Tibial nerve (tissue), 4 donors: ENCODE measurements at places on chromosomes 4 and X. TPM values are rescaled to one million over a fixed set of nuclear protein-coding genes. Genes with fewer than 3 reads are reported as not detected.

Gene KCND1
- total RNA-seq = 3.9 TPM

Gene DACH2
- total RNA-seq = 0.21 TPM

Gene PNMA6F
- total RNA-seq = not detected

Gene ZNF182
- 8.3 TPM for total RNA-seq

DNA sequence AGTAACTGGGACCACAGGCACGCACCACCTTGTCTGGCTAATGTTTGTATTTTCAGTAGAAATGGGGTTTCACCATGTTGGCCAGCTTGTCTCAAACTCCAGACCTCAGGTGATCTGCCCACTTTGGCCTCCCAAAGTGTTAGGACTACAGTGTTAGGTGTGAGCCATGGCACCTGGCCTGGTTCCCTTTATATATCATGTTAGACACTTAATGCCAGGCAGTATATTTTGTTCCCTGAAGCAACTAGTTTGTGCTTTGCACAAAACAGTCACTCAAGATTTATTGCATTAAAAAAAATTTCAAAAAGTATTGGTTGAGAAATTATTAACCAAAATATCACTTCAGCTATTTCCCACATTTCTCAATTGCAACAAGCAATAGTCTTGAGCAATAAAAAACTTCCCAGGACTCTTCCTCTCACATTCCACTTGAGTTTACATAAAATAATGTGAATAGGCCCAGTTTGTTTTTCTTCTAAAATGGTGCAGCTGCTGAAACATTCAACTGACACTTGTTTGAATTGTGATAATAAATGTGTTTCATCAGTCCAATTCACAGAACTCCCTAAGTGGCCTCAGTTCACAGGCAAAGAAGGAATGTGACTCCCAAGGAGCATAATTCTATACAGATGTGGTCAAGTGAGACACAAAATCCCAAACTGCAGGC is 22.7 kb downstream of the CXCL1 start:
- no peak overlapping the region for H3K4me3 ChIP-seq
- H3K36me3 ChIP-seq = no peaks in the 10 kb centered on the region
- no peak for DNase-seq
- no peak overlapping the region for H3K27ac ChIP-seq
- no peaks in the 10 kb centered on the region for H3K4me1 ChIP-seq
- H3K27me3 ChIP-seq = no peaks in the 10 kb centered on the region

DNA sequence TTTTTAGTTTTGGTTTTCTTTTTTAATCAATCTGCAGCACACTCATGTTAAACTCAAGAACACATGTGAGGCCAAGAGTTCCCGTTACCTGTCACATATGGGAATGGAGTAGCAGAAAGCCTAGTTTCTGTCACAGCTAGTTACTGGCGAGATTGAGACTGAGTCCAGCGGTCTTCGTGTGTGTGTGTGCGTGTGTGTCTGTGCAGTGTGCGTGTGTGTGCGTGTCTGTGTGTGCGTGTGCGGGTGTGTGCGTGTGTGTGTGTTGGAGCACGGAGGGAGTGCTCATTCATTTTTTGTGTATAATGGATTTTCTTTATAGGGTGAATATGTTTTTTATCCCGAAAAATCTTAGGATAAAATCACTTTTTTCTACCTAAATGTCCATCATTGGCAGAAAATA is 19.2 kb downstream of the F11 start:
- no peaks in the 10 kb centered on the region for H3K36me3 ChIP-seq
- no peaks in the 10 kb centered on the region for H3K4me1 ChIP-seq
- no peak overlapping the region for H3K27ac ChIP-seq
- H3K4me3 ChIP-seq = no peak overlapping the region
- H3K27me3 ChIP-seq = peaks cover 5% of the 10 kb centered on the region
- DNase-seq = no peak

DNA sequence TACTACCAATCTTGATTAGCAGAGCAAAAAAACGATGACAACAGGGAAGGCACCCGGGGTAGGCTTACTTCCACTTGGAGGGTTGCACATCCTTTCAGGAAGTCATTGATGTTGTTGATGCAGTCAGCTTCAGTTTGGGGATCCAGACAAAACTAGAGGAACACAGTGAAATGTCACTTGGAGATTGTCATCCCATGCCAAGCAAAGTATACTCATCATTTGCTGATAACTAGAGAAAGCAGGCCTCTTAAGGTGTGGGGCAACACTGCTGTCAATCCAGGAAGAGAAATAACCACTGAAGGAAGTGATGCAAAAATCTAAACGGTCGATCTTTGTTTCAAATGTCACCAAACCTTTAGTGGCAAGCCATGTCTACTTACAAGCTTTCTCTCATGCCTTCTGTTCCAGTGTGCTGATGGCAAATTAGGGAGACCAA is 1.4 kb downstream of the ARHGEF6 start:
- no peak for DNase-seq
- H3K4me1 ChIP-seq = no peaks in the 10 kb centered on the region
- no peak overlapping the region for H3K27ac ChIP-seq
- H3K4me3 ChIP-seq = no peak overlapping the region
- no peaks in the 10 kb centered on the region for H3K36me3 ChIP-seq

DNA sequence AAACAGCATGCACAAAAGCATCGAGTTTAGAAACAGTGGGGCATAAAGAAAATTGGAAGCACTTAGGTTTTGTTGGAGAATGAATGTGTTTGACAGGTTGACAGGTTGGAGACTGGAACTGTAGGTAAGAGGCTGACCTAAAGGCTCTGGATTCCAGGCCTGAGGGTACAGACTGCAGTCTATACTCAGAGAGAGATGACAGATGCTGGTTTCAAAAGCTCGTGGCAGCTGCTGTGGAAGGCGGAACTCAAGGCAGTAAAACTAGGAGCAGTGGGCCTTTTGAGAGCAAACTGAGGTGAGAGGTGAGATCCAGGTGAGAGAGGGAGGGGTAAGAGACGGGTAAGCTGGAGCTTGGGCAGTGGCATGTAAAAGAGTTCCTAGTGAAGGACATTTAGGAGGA is 415.2 kb downstream of the TRIML1 start:
- no peak overlapping the region for H3K4me3 ChIP-seq
- H3K36me3 ChIP-seq = no peaks in the 10 kb centered on the region
- H3K27me3 ChIP-seq = no peaks in the 10 kb centered on the region
- no peak for DNase-seq
- no peaks in the 10 kb centered on the region for H3K4me1 ChIP-seq
- no peak overlapping the region for H3K27ac ChIP-seq

DNA sequence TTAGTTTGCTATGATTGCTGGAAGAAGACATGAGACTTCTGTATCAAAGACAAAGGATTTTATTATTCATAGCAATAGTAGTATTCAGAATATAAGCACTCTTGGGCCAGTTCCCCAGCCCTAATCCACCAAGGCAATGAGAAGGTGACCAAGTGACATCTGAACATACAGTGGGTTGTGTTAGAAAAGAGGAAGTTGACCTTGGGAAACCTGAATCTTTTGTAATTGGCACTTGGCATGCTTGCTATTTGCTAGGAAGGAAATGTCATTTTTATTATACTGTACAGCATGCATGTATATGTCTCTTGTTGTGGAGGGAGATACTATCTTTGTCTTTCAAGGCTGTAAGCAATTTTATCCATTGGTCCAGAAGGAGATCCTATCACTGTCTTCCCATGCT is 216.1 kb upstream of the FAT1 start:
- H3K27me3 ChIP-seq = no peaks in the 10 kb centered on the region
- DNase-seq = no peak
- no peak overlapping the region for H3K4me3 ChIP-seq
- no peak overlapping the region for H3K27ac ChIP-seq
- H3K36me3 ChIP-seq = no peaks in the 10 kb centered on the region

DNA sequence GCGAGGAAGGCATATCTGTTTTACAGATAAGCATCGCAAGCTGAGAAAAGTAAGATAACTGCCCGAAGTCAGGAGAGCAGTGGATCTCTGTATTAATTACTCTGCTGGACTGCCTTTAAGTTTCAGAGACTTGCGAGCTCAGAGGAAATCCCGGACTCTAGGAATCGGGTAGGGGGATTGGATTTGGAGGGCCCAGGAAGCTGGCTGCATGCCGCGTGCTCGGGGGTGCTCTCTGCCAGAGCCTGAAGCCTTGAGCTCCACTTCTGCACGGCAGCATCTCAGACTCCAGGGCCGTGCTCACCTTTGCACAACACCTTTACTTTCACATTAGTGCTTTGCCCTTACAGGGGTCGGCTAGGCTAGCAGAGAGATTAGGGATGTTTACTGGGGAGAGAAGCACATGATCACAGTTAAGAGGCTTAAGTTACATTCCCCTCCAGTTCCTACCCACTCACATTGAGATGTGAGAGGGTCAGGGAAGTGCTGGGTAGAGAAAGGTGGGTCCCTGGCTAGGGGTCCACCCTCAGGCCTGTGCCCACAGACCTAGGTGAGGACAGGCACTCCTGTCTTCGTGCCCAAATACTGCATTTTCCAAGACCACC is 57.0 kb downstream of the TRIML1 start:
- DNase-seq = no peak
- no peak overlapping the region for H3K27ac ChIP-seq
- no peaks in the 10 kb centered on the region for H3K36me3 ChIP-seq
- H3K4me3 ChIP-seq = no peak overlapping the region
- peaks cover 5% of the 10 kb centered on the region for H3K4me1 ChIP-seq
